CD8-positive, alpha-beta T cell (primary cell): ENCODE measurements at places on chromosomes 7 and 10.

DNA sequence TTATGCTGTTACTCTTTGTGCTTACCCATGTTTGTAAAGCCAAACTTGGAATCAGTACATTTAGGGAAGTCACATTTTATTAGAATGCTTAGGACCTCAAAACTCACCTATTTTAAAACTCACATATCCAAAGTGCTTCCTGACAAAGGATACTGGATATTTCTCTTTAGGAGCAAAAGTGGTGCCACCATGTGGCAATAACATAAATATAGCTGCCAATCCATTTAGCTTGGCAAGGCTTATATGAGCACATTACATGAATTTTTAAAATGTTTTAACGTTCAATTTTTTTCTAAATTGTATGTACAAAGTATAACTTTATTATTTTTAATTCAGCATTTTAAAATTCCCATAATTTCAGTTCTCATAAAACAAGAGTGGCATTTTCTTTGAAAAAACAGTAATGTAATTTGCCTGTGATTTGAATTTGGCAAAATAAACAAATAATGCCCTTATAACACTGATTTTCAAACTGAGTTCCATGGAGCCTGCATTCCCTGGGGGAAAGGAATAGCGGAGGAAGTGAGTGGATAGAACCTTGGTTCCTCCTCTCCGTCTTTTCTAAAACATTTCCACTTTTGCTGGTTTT lies 75.4 kb downstream of the HDAC9 start:
- no peak for DNase-seq

DNA sequence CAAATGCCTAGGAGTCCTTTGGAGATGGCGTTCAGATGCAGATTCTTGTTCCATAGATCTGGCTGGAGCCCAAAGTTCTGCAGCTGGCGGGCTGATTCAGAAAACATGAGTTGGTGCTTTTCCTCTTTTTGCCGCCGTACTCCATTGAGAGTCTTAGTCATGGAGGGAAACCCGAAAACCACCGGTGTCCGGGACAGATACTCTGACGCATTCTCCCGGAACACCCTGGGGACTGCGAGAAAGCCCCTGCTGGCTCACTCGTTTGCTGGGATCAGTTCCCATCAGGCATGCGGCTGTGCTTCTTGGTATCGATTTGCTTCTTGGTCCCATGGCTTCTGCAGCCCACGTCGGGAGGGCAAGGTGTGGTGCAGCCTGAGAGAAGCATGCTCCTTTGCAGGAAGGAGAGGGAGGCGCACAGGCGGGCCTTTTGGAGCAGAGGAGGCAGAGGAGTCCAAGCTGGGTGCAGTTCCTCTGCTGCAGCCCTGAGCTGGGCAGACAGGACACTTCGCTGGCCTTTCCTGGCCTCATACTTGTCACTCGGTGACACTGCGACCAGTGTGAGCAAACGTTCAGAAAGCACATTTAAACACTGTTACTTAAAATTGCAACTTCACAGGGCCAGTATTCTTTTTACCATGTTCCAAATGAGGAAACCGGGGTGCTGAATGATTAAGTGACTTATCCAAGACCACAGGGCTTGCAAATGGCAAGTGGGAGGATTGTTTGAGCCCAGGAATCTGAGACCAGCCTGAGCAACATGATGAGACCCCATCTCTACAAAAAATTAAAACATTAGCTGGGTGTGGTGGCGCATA lies 30.6 kb upstream of the PFKFB3 start:
- no peak for DNase-seq

DNA sequence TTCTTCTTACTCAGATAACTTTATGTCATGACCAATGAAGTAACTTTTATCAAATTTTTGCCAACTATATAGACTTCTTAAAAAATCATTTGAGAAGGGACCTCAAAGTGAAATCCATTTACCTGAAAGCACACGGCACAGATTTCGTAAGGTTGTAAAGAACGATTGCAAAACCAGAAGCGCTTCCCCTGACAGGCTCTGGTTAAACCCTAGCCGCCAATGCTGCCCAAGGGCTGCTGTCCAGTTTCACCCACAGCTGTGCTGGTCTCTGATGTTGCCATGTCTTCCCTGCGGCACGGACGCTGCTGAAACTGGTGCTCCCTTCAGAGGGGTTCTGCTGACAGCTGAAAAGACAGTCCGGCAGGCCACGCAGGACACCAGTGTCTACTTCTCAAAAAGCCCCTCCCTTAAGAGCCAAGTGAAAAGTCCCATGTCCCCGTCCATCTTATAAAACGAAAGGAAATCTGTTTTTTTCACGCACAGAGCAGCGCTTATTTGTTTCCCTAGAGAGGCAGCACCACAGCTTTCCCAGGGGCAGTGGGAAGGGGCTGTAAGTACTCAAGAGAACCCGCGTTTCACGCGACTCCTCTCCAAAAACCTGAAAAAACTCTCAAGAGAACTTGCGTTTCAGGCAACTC lies 32.5 kb downstream of the GNA12 start:
- DNase-seq = no peak

- no peak for DNase-seq
These were observed 54.1 kb upstream of the NPSR1 start for GRCh38 chr7:34603711-34604444.

DNA sequence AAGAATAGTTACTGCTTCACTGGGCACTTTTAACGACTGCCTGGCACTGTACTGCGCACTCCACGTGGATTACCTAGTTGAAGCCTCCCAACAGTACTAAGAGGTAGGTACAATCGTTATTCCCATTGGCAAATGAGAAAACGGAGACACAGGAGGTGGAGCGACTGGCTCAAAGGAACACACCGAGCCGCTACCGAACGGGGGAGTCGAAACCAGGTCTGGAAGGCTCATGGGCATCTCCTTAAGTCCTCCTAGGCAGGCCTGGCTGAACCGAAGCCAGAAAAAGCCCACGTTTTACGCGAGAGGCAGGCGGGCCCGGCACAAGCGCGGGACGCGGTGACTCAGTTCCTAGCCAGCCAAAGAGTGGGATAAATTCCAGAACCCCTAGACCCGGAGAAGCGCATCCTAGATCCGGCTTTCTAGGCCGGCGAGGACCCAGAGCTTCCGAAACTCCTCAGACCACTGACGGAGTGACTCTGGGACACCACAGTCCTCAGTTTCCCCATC lies 472 bp downstream of the PDAP1 start:
- DNase-seq = no peak

GRCh38 chr10:7053195-7053594 lies 357.6 kb downstream of the SFMBT2 start:
- DNase-seq = no peak

DNA sequence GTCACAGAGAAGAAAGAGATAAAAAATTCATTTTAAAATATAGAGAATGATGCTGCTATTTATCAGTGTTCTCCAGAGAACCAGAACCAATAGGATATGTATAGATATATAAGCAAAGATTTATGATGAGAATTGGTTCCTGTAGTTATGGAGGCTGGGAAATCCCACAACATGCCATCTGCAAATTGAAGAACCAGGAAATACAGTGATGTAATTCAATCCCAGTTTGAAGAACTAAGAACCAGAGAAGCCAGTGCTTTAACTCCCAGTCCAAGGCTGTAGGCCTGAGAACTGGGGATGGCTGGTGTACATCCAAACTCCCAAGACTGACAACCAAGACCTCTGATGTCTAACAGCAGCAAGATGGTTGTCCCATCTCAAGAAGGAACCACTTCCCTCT lies 192.9 kb upstream of the PLXDC2 start:
- no peak for DNase-seq

DNA sequence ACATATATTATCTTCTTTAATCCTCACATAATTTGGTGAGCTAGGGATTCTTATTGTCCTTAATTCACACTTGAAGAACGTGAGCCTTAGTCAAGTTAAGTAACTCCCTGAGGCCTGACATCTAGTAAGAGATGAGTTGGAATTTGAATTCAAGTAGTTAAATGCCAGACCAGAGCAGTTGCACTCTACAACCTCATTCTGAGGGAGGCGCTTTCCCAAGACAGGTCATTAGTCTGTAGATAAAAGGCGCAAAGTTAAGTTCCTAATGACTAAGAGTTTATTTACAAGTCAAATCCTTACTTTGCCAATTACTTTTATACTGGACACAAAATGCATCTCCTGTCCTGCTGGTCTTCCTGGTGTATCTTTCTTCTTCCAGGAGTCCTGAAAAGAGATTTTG lies 3.6 kb upstream of the EXOC6 start:
- DNase-seq = no peak

- no peak for DNase-seq
These were observed 233.6 kb upstream of the CCDC6 start for GRCh38 chr10:60139798-60140566.

- no peak for DNase-seq
These were observed 22.4 kb upstream of the IFIT2 start for GRCh38 chr10:89279421-89279869.

- no peak for DNase-seq
These were observed 509.6 kb upstream of the POM121L12 start for GRCh38 chr7:52525772-52526341.

- no peak for DNase-seq
These were observed 288.3 kb upstream of the MKLN1 start for GRCh38 chr7:131039355-131039762.

GRCh38 chr7:88311675-88312036 lies 5.0 kb upstream of the STEAP4 start:
- DNase-seq = no peak

DNA sequence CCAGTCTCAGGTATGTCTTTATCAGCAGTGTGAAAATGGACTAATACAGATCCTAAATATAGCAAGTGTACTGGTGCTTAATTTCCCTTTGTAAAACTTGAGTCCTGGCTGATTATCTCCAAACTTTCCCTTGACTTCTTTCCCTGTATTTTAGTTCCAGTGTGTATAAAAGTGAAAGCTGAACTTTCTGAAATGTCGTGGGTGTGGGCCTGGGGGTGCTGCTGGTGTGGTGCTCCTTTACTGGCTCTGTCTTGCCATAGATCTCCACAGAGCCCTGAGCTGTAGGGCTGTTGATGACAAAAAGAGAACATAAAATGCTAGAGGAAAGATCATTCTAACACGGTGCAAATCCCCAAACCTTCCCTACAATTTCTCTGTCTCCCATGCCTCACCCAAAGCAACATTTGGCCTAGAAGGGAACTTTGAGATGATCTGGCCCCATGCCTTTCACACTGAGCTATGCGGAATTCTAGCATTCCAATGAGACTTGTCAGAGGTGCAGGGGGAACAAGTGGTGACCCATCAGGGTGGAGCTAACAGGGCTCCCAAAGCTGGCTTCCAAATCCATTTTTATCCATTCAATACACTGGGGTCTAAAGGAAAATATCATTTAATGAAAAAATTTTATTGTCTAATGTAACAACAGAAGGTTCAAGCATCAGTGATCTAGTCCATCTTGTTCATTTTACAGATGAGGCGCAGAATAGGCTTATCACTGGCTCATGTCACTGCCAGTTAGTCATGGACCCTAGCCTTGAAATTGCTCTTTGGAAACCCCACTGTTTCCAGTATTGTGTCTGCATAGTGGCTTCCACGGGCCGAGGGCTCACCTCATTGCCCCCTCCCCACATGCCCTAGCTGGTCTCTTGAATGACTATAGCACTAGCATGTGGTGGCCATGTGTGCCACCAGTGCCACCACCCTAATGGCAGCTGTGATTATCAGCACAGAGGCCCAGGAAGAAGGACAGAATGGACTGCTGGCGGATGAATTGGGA lies 1000.9 kb downstream of the LRMDA start:
- DNase-seq = no peak

- no peak for DNase-seq
These were observed 129.8 kb downstream of the BUB3 start for GRCh38 chr10:123284022-123284421.

- no peak for DNase-seq
These were observed 281.3 kb downstream of the CACNA2D1 start for GRCh38 chr7:82162289-82162688.

GRCh38 chr7:98034081-98035035 lies 44.4 kb upstream of the OCM2 start:
- DNase-seq = no peak

- DNase-seq = no peak
These were observed 186.0 kb downstream of the SEMA3D start for GRCh38 chr7:85000735-85001350.

DNA sequence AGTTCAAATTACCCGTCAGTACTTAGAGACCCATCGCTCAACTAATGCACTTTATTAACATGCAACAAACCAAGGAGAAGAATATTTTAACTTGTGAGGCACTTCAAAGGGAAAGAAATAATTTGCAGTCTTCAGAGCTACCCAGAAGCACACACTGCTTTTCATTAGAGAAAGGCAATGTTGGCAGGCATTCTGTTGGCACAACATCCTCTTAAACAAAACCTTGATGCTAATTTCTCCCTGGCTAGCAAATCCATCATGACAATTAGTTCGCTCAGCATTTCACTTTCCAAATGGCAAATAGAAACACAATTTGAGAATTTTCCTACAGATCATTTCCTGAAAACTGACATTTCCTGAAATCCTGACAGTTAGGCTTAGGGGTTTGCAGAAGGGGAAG lies 155.6 kb upstream of the FAM13C start:
- no peak for DNase-seq

- DNase-seq = no peak
These were observed 47.7 kb upstream of the COMMD3 start for GRCh38 chr10:22268503-22268902.

DNA sequence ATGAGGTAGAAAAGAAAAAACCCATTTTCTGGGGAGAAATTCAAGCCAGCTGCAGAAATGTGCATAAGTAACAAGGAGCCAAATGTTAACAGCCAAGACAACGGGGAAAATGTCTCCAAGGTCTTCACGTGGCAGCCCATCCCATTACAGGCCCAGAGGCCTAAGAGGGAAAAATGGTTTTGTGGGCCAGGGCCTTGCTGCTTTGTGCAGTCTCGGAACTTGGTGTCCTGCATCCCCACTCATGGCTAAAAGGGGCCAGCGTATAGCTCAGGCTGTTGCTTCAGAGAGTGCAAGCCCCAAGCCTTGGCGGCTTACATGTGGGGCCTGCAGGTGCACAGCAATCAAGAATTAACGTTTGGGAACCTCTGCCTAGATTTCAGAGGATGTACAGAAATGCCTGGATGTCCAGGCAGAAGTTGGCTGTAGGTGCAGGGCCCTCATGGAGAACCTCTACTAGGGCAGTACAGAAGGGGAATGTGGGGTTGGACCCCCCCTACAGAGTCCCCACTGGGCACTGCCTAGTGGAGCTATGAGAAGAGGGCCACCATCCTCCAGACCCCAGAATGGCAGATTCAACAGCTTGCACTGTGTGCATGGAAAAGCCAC lies 9.0 kb downstream of the ORC5 start:
- no peak for DNase-seq
